ENCODE measurements at places on chromosomes 6 and 20.

DNA sequence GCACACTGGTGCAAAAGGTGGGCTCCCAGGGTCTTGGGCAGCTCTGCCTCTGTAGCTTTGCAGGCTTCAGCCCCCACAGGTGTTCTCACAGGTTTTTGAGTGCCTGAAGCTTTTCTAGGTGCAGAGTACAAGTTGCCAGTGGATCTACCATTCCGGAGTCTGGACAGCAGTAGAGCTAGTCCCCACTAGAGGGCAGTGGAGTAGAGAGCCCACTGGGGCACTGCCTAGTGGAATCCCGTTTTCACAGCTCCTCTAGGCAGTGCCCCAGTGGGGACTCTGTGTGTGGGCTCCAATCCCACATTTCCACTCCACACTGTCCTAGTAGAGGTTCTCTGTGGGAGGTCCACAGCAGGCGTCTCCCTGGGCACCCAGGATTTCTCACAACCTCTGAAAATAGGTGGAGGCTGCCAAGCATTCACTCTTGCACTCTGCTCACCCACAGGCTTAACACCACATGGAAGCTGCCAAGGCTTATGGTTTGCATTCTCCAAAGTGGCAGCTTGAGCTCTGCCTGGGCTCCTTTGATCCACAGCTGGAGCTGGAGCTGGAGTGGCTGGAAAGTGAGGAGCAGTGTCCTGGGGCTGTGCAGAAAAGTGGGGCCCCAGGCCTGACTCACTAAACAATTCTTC, 86.3 kb upstream of the PROKR2 start:
- no peak for DNase-seq

- DNase-seq: no peak
Measured at GRCh38 chr20:9615766-9616454, 101.5 kb downstream of the LAMP5 start.

DNA sequence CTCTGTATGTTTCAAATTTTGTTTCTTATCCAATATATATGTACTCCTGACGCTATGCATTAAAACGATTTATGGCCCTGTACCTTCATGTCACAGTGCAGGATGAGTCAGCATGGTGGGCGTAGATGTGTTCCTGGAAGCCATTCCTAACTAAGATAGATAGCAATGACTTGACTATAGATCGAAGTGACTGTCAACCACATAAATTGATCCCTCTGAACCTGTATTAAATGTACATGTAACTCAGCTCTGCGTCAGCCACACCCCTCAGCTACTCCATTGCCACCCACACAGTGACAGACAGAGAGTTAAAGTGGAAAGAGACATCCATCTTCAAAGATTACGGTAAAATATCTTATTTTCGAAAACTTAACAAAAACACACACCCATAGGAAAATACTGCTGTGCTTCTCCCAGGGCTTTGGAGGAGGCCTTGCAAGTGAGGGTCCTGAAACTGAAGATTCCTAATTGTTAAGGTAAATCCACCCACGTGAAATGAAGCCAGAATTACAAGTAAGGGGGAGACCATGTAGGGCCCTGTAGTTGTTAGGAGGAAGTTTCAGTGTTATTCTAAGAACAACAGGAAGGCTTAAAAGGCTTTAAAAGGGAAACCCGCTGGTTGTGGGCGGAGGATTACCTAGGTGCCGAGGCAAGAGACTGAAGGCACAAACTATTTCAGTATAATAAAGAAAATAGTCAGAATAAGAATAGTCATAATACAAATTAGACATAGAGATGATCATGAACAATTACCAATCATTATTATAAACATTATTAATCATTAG, 10.3 kb upstream of the RAD21L1 start:
- DNase-seq: no peak

- DNase-seq: no peak
Measured at GRCh38 chr20:4076033-4076432, 60.7 kb upstream of the RNF24 start.

DNA sequence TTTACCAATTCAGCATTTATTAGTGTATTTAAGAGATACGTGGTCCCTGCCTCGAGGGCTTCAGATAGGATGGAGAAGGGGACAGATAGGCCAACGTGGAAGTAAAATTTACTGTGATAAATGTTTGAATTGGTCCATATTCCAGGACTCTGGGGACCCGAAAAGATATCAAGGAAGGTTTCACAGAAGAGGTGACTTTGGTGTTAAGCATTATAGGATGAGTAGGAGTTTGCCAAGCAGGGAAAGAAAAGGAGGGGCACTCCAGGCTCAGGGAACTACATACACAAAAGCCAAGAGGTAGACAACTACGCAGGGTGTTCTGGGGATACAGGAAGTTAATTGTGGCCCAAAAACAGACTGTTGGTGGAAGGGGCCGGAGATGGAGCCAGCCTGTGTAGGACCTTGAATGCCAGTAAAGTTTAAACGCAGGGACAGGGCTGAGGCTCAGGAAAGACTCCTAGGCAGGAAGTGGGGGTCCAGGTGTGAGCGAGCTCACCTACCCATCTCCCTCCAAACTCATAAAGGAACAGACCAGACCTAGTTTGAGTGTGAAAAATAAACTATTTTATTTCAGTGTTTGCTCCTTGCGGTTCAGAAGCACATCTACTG, 37.0 kb downstream of the TGM2 start:
- no peak for DNase-seq

- DNase-seq: no peak
Measured at GRCh38 chr6:5710516-5710915, 296.2 kb downstream of the NRN1 start.

GRCh38 chr20:59632541-59633113, 28.3 kb downstream of the PHACTR3 start:
- no peak for DNase-seq

DNA sequence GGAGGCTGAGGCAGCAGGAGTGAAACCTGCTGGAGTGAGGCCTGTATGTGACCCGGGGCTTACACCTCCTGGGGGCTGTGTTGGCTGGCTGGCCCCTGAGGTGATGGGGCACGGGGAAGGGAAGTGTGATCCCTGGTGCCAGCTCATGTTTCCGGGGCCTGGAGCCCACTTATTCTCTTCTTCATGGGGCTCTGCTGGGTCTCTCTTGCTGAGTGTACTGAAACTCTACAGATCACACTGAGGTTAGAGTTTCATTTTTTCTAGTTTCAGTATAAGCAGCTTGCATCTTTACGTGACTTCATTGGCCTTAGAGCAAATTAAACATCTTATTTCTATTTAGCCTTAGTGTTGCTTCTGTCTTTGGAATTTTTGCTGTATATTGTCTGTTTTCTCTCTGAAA, 96.2 kb downstream of the ANKS1A start:
- no peak for DNase-seq

DNA sequence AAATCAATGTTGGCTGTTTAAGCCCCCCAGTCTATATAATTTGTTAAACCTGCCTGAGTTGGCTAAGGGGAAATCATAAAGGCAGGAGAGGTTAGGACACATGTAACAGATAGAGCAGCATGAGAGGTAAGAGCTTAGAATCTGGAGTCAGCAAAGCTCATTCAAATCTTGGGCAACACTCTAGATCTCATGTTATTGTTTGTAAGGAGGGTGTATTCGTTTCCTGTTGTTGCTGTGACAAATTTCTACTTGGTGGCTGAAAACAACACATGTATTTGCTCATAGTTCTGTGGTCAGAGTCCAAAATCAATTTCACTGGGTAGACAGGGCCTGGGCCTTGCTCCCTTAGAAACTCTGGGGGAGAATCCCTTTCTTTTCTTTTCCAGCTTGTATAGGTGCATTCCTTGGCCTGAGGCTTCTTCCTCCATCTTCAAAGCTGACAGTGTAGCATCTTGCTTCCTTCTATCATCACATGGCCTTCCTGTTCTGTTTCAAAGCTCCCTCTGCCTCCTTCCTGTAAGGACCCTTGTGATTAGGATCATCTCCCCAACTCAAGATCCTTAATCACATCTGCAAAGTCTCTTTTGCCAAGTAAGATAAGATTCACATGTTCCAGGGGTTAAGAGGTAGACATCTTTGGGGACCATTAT, 4.4 kb downstream of the LY86 start:
- DNase-seq: no peak

DNA sequence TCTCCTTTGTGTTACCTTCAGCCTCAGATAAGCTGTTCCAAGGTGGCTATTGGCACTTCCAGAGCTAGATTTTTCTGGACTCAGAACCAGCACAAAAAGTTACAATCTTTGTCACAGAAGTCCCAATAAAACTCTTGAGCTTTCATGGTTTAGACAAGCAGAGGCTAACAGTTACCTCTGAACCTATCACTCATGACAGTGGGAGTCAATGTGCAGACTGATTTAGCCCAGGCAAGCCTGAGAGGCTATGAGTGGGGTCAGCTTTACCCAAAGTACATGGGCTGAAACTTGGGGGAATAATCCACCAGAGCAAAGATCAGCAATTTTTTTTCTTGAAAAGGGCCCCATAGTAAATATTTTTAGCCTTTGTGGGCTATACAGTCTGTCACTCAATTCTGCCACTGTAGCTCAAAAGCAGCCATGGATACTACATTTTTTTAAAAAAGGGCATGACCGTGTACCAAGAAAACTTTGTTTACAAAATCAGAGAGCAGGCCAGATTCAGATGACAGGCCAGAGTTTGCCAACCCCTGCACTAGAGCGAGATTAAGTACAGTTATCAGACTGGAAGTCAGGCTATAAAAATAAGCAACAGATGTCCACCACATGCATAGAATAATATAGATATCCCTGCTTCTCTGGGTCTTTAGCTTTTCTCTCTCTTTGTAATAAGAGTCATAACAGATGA, 20.0 kb downstream of the CCN2 start:
- no peak for DNase-seq

DNA sequence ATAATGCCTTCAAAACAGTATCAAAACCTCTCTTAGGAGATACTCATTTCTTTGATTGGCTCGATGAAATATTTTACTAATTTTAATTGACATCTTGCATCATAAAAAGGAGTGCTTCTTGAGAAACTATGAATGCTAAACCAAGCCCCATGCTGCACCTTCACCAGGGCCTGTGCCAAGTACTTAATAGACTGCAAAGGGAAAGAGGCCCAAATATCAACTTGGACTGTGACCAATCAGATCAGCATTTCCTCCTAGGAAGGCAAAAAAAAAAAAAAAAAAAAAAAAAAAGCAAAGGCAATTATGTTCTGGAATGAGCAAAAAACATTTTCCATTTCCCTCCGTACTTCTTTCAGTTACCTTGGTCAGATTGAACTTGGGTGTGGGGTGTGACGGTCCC, 253.0 kb upstream of the SOX4 start:
- no peak for DNase-seq

- no peak for DNase-seq
Measured at GRCh38 chr20:49276161-49276960, 1.5 kb downstream of the ZNFX1 start.

- DNase-seq: no peak
Measured at GRCh38 chr6:153947808-153948447, 91.1 kb upstream of the OPRM1 start.

DNA sequence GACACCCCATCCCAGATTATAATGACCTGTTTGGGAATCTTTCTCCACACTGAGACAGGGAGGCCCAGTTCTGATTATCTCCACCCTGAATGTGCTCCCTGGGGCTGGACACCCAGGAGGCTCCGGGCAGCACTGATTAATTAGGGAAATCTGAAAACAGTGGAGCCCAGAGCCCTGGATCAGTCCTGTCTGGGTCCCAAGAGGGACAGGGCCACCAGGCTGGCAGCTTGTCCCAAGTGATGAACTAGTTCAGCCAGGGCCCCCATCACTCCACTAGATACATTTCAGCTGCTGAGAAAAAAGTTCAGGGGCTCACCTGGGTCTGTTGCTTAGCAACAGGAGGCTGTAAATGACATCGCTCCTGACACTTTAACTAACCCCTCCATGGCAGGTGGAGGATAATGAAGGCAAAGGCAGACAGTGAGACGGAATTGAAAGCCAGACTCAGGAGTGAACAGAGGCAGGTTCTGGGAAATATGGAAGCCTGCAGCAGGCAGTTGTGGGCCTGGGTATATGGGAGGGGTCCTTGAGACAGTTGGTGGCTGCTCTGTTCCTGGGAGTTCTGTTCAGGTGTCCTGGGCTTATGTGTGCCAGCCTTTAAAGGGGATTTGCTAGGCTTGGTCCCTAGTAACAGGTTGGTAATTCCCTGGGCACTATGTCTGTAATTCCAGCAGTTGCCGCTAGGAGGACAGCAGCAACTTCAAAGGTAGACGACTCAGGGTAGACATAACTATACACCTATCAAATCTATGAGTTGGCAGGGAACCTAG, 78.3 kb upstream of the CTNNBL1 start:
- DNase-seq: no peak

- DNase-seq: no peak
Measured at GRCh38 chr6:163019926-163020325, 292.2 kb downstream of the PACRG start.

- no peak for DNase-seq
Measured at GRCh38 chr6:132128424-132128823, 177.3 kb upstream of the CCN2 start.

All from HS-27A (cell line).